ENCODE measurements at places on chromosomes 12 and 14.

GRCh38 chr14:57632649-57633048 lies 139.0 kb upstream of the CCDC198 start:
- DNase-seq, result no peak

- DNase-seq, result no peak
These were observed 864.6 kb upstream of the FBXO33 start for GRCh38 chr14:40296821-40297220.

DNA sequence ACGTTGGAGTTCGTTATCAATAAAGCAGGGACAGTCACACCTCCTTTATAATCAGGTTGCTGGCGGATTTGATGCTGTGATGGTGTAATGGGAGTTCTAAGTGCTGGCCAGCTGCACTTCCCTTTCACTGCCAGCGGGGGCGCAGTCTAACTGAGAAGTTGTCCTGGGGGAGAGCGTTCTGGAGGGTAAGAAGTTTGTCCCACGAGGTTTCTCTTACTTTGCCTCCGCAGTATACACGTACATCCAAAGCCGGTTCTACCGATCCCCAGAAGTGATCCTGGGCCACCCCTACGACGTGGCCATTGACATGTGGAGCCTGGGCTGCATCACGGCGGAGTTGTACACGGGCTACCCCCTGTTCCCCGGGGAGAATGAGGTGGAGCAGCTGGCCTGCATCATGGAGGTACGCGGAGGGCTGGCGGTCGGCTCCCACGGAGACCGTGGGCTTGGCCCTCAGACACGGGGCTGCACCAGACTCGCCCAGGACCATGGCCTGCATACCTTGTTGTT lies 42.7 kb downstream of the DYRK4 start:
- DNase-seq, result peak; percentile 69

DNA sequence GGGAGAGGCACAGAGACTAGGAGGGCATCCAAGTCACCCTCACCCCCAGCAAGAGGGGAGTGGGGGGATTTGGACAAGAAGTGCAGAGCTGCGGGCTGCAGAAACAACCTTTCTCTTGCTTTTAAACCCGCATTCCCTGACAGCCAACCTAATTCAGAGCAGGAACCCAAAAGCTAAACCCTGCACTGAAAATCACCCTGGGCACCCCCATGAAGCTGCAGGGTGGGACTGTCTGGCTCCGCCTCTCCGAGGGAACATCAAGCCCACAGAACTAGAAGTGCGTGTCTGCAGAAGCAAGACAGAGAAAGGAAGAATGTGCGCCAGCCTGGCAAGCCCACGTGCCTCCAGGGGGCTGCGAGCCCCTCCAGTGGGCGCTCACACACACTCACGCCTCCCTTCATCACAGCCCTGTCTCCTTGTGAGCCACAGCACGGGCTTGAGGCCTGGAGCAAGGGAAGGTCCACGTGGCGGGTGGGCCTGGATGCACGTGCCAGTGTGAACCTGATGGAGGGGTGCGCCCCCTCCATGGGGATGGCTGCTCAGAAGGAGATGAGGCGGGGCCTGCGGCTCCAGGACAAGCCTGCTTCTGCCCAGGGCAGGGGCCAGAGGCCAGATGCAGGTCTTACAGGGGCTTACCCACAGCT lies 27.8 kb upstream of the PNMA1 start:
- DNase-seq, result no peak

- no peak for DNase-seq
These were observed 29.8 kb upstream of the SINHCAF start for GRCh38 chr12:31355747-31356107.

- DNase-seq, result no peak
These were observed 44.8 kb upstream of the ERGIC2 start for GRCh38 chr12:29425722-29426121.

DNA sequence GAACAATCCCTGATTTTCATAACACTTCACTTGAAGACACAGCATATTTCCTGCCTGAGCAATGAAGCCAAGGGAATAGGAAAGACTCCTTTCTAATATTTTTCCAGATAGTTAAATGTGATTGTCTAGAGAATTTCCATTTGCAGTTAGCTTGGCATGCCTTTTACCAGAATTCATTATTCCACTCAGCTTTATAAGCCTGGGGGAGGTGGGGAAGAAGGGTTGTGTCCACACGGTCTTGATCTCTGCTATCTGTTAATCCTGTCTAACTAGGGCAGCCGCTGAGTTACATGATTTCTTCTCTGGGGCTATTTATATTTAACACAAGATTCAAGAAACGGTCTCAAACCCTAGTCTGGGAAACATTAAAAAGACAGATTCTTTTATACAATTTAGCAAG lies 146.6 kb upstream of the FSCB start:
- no peak for DNase-seq

DNA sequence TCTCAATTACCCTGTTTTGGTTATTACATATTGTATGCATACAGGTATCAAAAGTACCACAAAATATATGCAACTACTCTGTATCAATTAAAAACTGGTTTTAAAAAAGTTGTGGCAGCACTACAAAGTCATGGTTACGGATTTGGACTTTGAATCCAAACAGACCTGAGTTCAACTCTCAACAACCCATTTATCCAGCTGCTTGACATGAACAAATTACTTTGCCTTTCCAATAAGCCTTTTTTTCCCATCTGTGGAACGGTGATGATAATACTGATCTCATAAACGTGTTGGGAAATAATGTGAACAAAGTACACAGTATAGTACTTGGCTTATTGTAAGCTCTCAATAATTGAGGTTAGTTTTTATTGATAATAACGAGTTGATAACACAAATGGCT lies 85.0 kb downstream of the MNAT1 start:
- no peak for DNase-seq

- no peak for DNase-seq
These were observed 814.5 kb downstream of the RPS29 start for GRCh38 chr14:48771717-48772116.

All from NCI-H1048 (cell line).